Spinal cord (tissue), 10 donors: ENCODE measurements at places on chromosomes 2 and 18. TPM values are rescaled to one million over a fixed set of nuclear protein-coding genes. Genes with fewer than 3 reads are reported as not detected.

RTP5 gene
- total RNA-seq: 5.3 TPM

GRCh38 chr2:15620857-15621471, 29.3 kb downstream of the DDX1 start:
- H3K27ac ChIP-seq: no peak overlapping the region
- peaks cover 30% of the 10 kb centered on the region for H3K36me3 ChIP-seq
- H3K27me3 ChIP-seq: no peaks in the 10 kb centered on the region
- H3K4me1 ChIP-seq: no peaks in the 10 kb centered on the region
- no peak overlapping the region for H3K4me3 ChIP-seq

- no peaks in the 10 kb centered on the region for H3K27me3 ChIP-seq
- no peak overlapping the region for H3K27ac ChIP-seq
- no peaks in the 10 kb centered on the region for H3K36me3 ChIP-seq
- no peak for DNase-seq
- peaks cover 7% of the 10 kb centered on the region for H3K4me1 ChIP-seq
These were observed 861 bp downstream of the LTBP1 start for GRCh38 chr2:32947484-32948143.

- peaks cover 33% of the 10 kb centered on the region for H3K4me1 ChIP-seq
- no peak for DNase-seq
These were observed 1.1 kb downstream of the TMEM18 start for GRCh38 chr2:675982-676646.

DNA sequence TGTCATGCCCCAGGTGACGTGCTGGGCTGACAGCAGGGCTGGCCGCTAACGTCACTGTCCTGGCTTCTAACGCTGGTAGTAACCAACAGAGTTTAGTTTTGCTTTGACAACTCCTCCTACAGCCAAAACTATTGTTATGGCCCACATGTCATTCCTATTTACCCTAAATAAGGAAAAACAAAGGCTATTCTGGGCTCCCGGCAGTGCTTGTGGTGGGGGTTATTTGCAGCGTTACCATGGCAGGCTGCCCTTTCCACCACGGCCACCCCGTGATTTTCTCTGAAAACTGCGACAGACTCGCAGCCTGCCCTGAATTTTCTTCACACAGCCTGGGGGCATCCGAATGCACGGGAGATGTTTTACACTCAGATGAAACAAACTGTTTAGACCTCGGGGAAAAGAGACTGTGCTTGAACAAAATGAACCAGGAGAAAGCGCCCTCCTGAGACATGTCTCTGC, 115.2 kb downstream of the FAM210A start:
- peak; percentile 79 for DNase-seq
- peak overlapping the region; percentile 16 for H3K4me3 ChIP-seq
- no peaks in the 10 kb centered on the region for H3K36me3 ChIP-seq
- no peaks in the 10 kb centered on the region for H3K27me3 ChIP-seq

- DNase-seq: no peak
- no peaks in the 10 kb centered on the region for H3K27me3 ChIP-seq
- H3K4me3 ChIP-seq: no peak overlapping the region
- H3K36me3 ChIP-seq: no peaks in the 10 kb centered on the region
- H3K4me1 ChIP-seq: no peaks in the 10 kb centered on the region
These were observed 164.3 kb downstream of the NEDD4L start for GRCh38 chr18:58208207-58208932.
